ENCODE measurements at places on chromosomes 7 and 10.

- no peak overlapping the region for H3K27ac ChIP-seq
- no peak overlapping the region for H3K4me3 ChIP-seq
- H3K4me1 ChIP-seq: peaks cover 34% of the 10 kb centered on the region
- H3K36me3 ChIP-seq: peaks cover 20% of the 10 kb centered on the region
These were observed 5.7 kb upstream of the WDR86 start for GRCh38 chr7:151415375-151416105.

DNA sequence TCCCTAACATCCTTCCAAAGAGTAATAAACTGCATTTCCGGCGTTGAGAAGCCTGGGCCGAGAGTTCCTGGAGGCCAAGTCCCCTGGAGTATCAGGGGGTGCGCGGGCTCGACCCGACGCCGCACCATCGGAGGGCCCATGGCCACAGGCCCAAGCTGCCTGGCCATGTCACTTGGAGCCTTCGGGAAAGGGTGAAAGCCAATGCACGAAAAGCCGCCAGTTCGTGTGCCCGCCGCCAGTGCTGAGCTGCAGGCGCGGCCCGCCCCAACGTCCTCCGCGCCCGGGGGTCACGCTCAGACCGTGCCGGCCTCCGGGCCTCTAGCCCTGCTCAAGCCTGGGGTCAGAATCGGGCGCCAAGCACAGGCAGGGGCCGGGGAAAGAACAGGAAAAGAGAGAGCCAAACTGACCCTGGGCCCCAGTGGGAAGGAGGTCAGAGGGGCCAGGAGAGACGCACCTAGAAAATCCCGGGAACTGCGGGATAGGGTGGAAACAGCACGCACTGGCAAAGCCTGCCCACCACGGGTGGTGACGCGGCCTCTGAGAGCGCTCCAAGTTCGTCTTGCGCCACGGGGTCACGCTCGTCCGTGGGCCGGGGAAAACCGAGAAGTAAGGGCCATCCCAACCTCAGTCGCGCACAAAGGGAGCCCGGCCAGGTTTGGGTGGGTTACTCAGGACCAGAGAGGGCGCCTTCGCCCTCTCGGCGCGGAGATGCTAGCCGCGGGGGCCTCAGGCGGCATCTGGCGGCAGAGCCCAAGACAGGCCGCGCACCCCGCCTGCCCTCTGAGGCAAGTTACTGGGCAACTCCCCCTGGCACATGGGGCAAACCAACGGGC, 4.2 kb upstream of the EBF3 start:
- no peak overlapping the region for H3K27ac ChIP-seq
- H3K27me3 ChIP-seq: peaks cover 61% of the 10 kb centered on the region
- H3K36me3 ChIP-seq: peaks cover 15% of the 10 kb centered on the region
- peaks cover 10% of the 10 kb centered on the region for H3K4me1 ChIP-seq
- H3K4me3 ChIP-seq: no peak overlapping the region

GRCh38 chr10:86958116-86958900, at the start of gene SNCG:
Gene SNCG (plus strand): TSS chr10:86958599. CDS start chr10:86958698, 99 bp downstream.
- peaks cover 4% of the 10 kb centered on the region for H3K4me1 ChIP-seq
- no peak within 1 kb of the TSS for H3K27ac ChIP-seq
- H3K27me3 ChIP-seq: no peaks in the 10 kb centered on the region
- H3K36me3 ChIP-seq: no peaks in the 10 kb centered on the region
- no peak for DNase-seq
- H3K4me3 ChIP-seq: no peak within 1 kb of the TSS

DNA sequence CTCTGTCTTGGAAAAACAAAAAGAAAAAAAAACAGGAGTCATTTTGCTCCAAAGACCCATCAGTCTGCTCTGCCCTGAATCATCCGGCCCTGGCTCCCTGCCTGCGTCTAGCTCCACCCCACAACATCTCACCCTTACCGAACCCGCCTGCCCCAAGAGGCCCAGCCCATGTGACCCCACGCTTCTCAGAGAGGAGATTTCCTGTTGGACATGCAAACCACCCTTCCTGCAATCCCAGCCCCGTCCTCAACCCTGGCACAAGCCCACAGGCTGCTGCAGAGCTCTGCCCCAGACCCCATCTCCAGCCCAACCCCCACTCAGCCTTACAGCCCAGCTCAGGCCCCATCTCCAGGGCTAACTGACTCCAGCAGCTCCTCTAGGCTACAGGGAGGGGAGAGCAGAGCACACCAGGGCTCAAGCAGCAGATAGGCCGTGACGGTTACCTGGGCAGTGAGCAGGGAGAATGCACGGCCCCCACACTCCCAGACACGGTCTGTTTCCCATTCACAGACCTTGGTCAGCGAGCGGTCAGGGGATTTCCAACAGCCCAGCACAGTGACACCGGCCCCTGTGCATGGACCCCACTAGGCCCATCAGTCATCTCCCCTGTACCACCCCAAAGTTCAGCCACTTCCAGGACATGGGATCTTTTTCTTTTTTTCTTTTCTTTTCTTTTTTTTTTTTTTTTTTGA, 69.9 kb upstream of the GTF2I start:
- no peak for DNase-seq
- no peaks in the 10 kb centered on the region for H3K36me3 ChIP-seq
- no peak overlapping the region for H3K4me3 ChIP-seq
- no peaks in the 10 kb centered on the region for H3K4me1 ChIP-seq

GRCh38 chr7:73647725-73648592, 19.7 kb upstream of the VPS37D start:
- peak overlapping the region; percentile 70 for H3K4me3 ChIP-seq
- peak overlapping the region; percentile 50 for H3K27ac ChIP-seq
- peaks cover 18% of the 10 kb centered on the region for H3K4me1 ChIP-seq
- DNase-seq: no peak

DNA sequence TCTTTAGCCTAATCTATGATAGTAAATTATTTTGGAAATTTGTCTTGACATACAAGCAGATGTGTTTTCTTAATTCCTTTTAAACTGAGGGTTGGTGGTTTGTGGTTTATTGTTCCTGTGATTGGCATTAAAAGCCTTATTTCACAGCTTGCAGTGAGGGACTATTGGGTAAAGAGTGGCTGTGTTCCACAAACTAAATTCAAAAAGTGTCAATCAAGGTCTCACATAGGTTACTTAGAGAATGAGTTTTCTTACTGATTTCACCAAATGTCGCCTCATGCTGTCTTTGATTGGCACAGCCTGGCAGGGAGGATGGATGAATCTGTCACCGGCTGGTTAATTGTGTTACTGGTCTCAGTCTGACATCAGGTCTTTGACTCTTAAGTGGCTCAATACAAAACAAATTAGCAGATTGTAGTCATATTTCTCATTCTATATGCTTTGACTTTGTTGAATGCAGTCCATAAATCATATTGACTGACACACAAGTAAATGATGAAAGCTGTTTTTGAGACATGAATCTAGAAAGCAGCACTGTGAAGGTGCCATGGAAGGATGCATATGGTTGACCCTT, 66.8 kb upstream of the CYP26C1 start:
- H3K4me3 ChIP-seq: no peak overlapping the region
- no peak for DNase-seq
- H3K27ac ChIP-seq: no peak overlapping the region
- H3K27me3 ChIP-seq: no peaks in the 10 kb centered on the region

DNA sequence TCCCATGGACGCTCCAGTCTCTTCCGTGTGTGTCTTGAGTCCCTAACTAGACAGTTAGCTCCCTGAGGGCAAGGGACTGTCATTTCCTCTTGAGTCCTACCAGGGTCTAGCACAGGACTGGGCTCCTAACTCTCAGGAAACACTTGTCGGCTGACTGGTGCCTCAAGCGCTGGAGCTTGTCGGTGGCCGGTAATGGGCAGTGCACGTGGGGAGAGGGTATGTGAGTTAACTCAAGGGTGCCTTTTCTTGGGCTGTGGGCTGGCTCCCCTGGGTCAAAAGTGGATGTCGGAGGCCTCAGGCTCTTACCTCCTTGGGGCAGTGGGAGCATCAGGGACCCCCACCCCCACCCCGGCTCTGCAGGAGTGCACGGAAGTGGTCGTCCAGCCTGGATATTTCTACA, 32.9 kb downstream of the ZNF775 start:
- H3K27ac ChIP-seq: no peak overlapping the region
- peaks cover 9% of the 10 kb centered on the region for H3K36me3 ChIP-seq
- no peak overlapping the region for H3K4me3 ChIP-seq
- peaks cover 17% of the 10 kb centered on the region for H3K4me1 ChIP-seq
- no peak for DNase-seq
